Heart left ventricle (tissue), 16 donors: ENCODE measurements at places on chromosomes 2 and 18. TPM values are rescaled to one million over a fixed set of nuclear protein-coding genes. Genes with fewer than 3 reads are reported as not detected.

The COQ10B gene
- total RNA-seq = 33.4 TPM

The TUBA4B gene
- not detected for total RNA-seq

The CCNYL1 gene
- 7.1 TPM for total RNA-seq

The MARCO gene
- total RNA-seq = 5.6 TPM

The LAMA1 gene
- total RNA-seq = 0.30 TPM

The REG3A gene
- not detected for total RNA-seq

The C2orf69 gene
- total RNA-seq = 8.7 TPM

The OTOF gene
- not detected for total RNA-seq

The TNS1 gene
- 742 TPM for total RNA-seq

The RFX8 gene
- total RNA-seq = not detected

The ACMSD gene
- not detected for total RNA-seq

The REEP1 gene
- total RNA-seq = 30.0 TPM

The ITGA4 gene
- 1.8 TPM for total RNA-seq

The OR6B2 gene
- not detected for total RNA-seq

The SAG gene
- total RNA-seq = 1.4 TPM

The SKOR2 gene
- not detected for total RNA-seq

The UGT1A8 gene
- total RNA-seq = not detected
